ENCODE measurements at places on chromosomes 13 and 19. TPM values are rescaled to one million over a fixed set of nuclear protein-coding genes. Genes with fewer than 3 reads are reported as not detected.
A peak's percentile ranks its signal among the peaks of the same experiment; 100 is the strongest.

- no peak overlapping the region for H3K27ac ChIP-seq
- H3K4me1 ChIP-seq = no peaks in the 10 kb centered on the region
- no peaks in the 10 kb centered on the region for H3K27me3 ChIP-seq
- H3K36me3 ChIP-seq = no peaks in the 10 kb centered on the region
- no peak overlapping the region for H3K4me3 ChIP-seq
These were observed 134.6 kb upstream of the ARGLU1 start for GRCh38 chr13:106702505-106702904.

DNA sequence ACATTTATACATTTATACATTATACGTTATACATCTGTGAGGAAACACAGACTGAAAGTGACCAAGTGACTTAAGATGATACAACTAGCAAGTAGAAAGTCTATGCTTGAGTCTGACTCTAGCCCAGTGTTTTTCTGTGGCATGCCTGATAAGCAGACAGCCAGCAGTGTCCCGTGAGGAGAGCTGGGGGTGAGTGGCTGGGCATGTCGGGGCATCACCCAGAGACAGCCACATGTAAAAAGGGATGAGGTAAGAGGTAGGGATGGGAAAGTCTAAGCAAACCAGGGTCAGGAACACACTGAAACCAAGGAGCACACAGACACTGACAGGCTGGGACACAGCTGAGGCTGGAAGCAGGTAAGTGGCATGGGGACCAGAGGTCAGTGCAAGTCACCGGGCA lies 333.2 kb downstream of the FOXO1 start:
- H3K4me3 ChIP-seq = no peak overlapping the region
- H3K36me3 ChIP-seq = no peaks in the 10 kb centered on the region
- H3K27me3 ChIP-seq = no peaks in the 10 kb centered on the region
- no peak for DNase-seq
- no peaks in the 10 kb centered on the region for H3K4me1 ChIP-seq
- no peak overlapping the region for H3K27ac ChIP-seq

- DNase-seq = peak; percentile 80
- H3K36me3 ChIP-seq = no peaks in the 10 kb centered on the region
- no peaks in the 10 kb centered on the region for H3K27me3 ChIP-seq
These were observed 9.5 kb downstream of the ADAMTSL5 start for GRCh38 chr19:1503089-1503924.

DNA sequence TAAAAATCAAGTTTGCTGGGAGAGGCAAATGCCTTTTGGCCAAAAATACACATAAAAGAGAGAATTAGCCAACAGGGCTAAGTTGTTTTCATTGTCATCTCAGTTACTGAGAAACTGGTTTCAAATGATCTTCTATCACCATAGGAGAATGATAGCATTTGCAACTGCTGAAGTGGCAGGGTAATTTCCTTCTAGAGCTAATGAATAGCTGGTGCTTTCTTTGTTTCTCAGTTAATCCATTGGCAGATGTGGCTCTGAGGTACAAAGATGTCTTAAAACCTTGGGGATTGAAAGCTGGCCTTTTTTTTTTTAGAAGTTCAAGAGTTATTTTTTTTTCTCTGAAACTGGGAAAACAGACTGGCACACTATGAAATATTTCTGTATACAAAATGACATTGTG lies 332.7 kb upstream of the KLF12 start:
- no peaks in the 10 kb centered on the region for H3K27me3 ChIP-seq
- H3K4me3 ChIP-seq = no peak overlapping the region
- H3K27ac ChIP-seq = no peak overlapping the region
- no peaks in the 10 kb centered on the region for H3K36me3 ChIP-seq
- no peak for DNase-seq

DNA sequence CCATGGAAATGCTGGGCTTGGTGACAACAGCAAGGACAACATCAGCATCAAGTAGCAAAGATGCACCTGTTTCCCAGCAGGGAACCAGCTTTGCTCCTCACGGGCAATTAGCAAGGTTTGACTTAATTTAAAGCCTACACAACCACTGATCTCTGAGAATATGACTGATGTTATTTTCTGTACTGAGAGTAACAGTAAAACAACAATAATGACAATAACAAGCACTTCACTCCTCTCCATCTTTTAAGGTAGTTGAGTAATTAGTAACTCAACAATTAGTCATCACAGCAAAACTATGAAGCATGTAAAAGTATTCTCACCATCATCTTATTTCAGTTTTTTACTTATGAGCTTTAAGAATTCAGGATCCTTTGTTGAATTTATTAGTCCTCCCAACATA lies 37.3 kb downstream of the ENOX1 start:
- no peaks in the 10 kb centered on the region for H3K36me3 ChIP-seq
- no peak overlapping the region for H3K4me3 ChIP-seq
- no peaks in the 10 kb centered on the region for H3K4me1 ChIP-seq
- no peaks in the 10 kb centered on the region for H3K27me3 ChIP-seq

DNA sequence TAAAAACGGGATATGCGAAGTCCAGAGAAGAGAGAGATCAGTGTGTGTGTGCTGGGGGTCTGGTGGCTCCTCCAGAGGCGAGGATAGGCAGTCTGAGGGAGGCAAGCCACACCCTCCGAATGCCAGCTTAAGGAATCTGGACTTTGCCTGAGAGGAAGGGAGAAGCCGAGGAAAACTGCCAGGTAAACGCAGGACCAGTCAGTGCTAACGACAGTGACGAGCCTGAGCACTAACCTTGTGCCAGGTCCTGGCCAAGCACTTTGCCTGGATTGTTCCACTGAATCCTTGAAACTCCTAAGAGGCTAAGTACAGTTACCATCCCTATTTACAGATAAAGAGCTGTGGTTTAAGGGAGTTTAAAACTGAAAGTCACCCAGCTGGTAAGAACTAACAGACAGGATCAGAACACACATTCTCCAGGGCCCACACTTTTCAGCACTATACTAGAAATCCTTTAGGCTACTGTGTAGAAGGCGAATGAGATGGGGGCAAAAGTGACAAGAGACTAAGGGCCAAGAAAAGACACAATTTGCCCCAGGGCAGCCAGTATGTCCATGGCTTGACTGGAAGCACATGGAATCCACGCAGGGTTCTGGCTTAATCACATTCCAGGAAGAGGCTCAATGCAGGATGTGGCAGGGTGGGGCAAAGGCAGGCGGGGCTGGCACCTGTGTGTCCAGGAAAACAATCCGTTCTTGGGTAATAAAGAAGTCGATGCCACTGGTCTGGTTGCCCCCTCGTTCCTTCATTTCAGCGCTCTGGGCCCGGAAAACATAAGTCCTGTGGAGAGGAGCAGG lies 15.1 kb downstream of the SMG9 start:
- peak; percentile 85 for DNase-seq
- H3K27ac ChIP-seq = peak overlapping the region; percentile 90
- no peak overlapping the region for H3K4me3 ChIP-seq
- H3K27me3 ChIP-seq = no peaks in the 10 kb centered on the region
- peaks cover 26% of the 10 kb centered on the region for H3K4me1 ChIP-seq

GRCh38 chr13:31330236-31330635 lies 130.5 kb downstream of the B3GLCT start:
- H3K27me3 ChIP-seq = no peaks in the 10 kb centered on the region
- H3K36me3 ChIP-seq = no peaks in the 10 kb centered on the region
- no peak overlapping the region for H3K27ac ChIP-seq
- DNase-seq = no peak
- no peaks in the 10 kb centered on the region for H3K4me1 ChIP-seq

- no peak for DNase-seq
- H3K36me3 ChIP-seq = no peaks in the 10 kb centered on the region
- no peaks in the 10 kb centered on the region for H3K27me3 ChIP-seq
- H3K27ac ChIP-seq = no peak overlapping the region
- no peak overlapping the region for H3K4me3 ChIP-seq
These were observed 57.9 kb upstream of the PCDH8 start for GRCh38 chr13:52906122-52906903.

GRCh38 chr19:16847430-16847829 lies 18.2 kb downstream of the SIN3B start:
- H3K4me3 ChIP-seq = no peak overlapping the region
- no peak overlapping the region for H3K27ac ChIP-seq

DNA sequence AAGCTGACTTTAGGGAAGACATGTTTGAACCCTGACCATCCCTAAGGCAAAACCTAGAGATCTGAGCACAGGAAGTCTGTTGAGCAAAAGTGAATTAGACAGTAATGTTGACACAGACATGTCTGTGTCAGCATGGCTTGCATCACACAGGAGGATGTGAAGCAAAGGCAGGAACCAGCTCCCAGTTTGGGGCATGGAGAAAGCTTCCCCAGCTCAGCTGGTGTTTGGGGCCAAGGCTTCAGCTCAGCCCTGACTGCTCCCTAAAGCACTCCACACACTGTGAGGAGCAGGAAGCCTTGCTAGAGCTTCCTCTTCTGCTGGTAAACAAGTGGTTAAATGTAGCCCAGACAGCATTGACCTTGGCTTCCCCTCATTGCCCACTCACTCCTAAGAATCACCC lies 153.8 kb upstream of the UBL3 start:
- DNase-seq = no peak
- no peaks in the 10 kb centered on the region for H3K27me3 ChIP-seq
- H3K27ac ChIP-seq = no peak overlapping the region
- H3K4me3 ChIP-seq = no peak overlapping the region

DNA sequence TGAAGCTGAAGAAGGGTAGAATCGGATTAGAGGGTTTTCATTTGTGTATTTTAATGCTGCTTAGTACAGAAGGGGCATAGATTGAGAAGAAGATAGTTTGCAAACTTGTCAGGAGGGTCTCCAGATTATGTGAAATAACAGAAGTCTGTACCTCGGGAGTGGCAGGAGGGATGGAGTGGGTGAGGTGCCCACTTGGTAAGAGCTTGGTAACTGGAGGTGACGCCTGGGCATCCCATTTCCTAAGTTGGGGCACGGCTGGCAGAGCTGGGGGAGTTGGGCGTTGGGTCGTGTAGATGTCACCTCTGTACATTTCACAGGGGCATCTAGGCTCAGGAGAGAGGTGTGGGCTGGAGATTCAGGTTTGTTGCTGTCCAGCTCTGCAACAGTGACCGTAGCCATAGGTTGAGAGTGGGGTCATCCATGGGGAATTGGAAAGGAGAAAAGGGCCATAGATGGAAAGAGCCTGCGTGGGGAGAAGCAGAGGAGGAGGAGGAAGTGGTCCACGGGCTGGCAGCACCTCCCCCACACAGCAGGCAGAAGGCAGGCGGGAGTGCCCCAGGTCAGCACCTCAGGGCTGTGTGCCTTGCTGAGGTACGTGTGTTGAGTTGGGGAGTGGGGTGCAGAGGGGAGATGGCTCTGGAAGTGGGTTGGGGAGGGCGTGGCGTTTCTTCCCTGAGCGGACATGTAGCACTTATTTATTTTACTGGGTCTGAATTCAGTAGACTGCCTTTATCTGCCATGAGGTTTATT lies 31.2 kb downstream of the MPHOSPH8 start:
- H3K27ac ChIP-seq = no peak overlapping the region
- no peak overlapping the region for H3K4me3 ChIP-seq
- no peaks in the 10 kb centered on the region for H3K4me1 ChIP-seq
- no peak for DNase-seq
- H3K36me3 ChIP-seq = no peaks in the 10 kb centered on the region
- H3K27me3 ChIP-seq = no peaks in the 10 kb centered on the region

DNA sequence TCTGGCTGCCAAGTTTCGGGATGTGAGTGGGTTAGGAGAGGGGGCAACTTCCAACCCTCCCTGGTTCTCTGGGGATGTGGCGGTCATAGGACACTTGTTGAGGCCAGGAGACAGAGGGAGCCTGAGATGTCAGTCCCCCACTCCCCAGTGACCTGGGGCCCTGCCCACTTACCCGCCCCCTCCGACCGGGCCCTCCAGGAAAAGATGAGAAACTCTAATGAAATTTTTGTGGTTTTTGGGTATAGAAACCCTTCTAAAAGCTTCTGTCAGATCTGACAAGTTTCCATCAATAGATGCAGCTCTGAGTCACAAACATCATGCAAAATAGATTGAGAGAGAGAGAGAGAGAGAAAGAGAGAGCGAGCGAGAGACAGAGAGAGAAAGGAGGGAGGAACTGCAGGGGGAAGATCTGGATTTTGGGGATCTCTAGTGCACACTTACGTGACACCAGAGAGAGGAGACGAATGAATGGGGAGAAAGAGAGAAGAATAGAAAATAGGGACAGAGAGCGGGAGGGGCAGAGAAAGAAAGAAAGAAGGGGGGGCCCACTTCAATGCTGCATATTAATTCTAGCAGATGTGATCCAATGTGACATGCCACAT lies 94.0 kb downstream of the PTPRS start:
- H3K27ac ChIP-seq = no peak overlapping the region
- no peak overlapping the region for H3K4me3 ChIP-seq
- no peaks in the 10 kb centered on the region for H3K27me3 ChIP-seq

- no peaks in the 10 kb centered on the region for H3K36me3 ChIP-seq
- no peak overlapping the region for H3K4me3 ChIP-seq
- no peak overlapping the region for H3K27ac ChIP-seq
- peaks cover 10% of the 10 kb centered on the region for H3K4me1 ChIP-seq
- DNase-seq = no peak
- H3K27me3 ChIP-seq = no peaks in the 10 kb centered on the region
These were observed 8.5 kb downstream of the FOSB start for GRCh38 chr19:45476304-45476703.

- DNase-seq = peak; percentile 77
- H3K27me3 ChIP-seq = no peaks in the 10 kb centered on the region
- H3K4me3 ChIP-seq = peak overlapping the region; percentile 9
- no peaks in the 10 kb centered on the region for H3K36me3 ChIP-seq
- H3K27ac ChIP-seq = no peak overlapping the region
These were observed 3.8 kb upstream of the UQCR11 start for GRCh38 chr19:1609103-1609396.

DNA sequence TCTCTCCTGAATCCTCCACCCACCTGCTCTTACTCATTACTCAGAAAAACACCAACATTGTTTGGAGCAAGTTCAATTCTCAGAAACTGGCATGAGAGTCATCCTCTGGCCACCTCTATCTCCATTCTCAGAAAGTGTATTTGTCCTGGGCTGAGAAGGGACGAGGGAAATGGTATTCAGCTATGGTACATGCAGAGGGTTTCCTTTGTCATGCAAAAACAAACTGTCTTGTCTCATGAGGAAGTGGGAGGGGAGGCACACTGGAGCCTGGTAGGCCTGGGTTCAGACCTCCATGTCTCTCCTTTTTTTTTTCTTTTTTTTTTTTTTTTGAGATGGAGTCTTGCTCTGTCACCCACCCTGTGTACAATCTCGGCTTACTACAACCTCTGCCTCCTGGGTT lies 31.9 kb upstream of the LILRA2 start:
- no peak overlapping the region for H3K27ac ChIP-seq
- H3K27me3 ChIP-seq = no peaks in the 10 kb centered on the region
- no peak overlapping the region for H3K4me3 ChIP-seq
- DNase-seq = no peak
- no peaks in the 10 kb centered on the region for H3K4me1 ChIP-seq

- H3K4me3 ChIP-seq = no peak overlapping the region
- no peaks in the 10 kb centered on the region for H3K27me3 ChIP-seq
- H3K27ac ChIP-seq = no peak overlapping the region
- peaks cover 12% of the 10 kb centered on the region for H3K4me1 ChIP-seq
- DNase-seq = no peak
- H3K36me3 ChIP-seq = no peaks in the 10 kb centered on the region
These were observed 38.7 kb upstream of the FLT1 start for GRCh38 chr13:28533441-28534166.

The ATP12A gene
- total RNA-seq = not detected

The PDX1 gene
- not detected for total RNA-seq

The FXYD1 gene
- not detected for total RNA-seq

The LILRB2 gene
- total RNA-seq = 0.76 TPM

The LGALS7B gene
- total RNA-seq = not detected

The PRTN3 gene
- not detected for total RNA-seq

The NLRP12 gene
- not detected for total RNA-seq

The NR2C2AP gene
- 6.0 TPM for total RNA-seq

The MCEMP1 gene
- total RNA-seq = not detected

The AP1M2 gene
- total RNA-seq = 79.7 TPM

All from Peyer's patch (tissue), 4 donors.